ENCODE measurements at places on chromosomes 7 and 10. TPM values are rescaled to one million over a fixed set of nuclear protein-coding genes. Genes with fewer than 3 reads are reported as not detected.

Gene SORCS1
- 27.0 TPM for polyA plus RNA-seq

Gene NKX2-3
- polyA plus RNA-seq, result not detected

Gene SCIN
- polyA plus RNA-seq, result not detected

Gene GBX1
- polyA plus RNA-seq, result not detected

Gene CRYGN
- polyA plus RNA-seq, result not detected

Gene CYP3A7
- polyA plus RNA-seq, result not detected

Gene SLC13A4
- polyA plus RNA-seq, result 1.4 TPM

Gene POLR2J
- 42.6 TPM for polyA plus RNA-seq

Gene NOS3
- polyA plus RNA-seq, result not detected

Gene MYH16
- not detected for polyA plus RNA-seq

Gene PON3
- polyA plus RNA-seq, result not detected

Gene NKX6-2
- 0.30 TPM for polyA plus RNA-seq

Gene CDHR3
- polyA plus RNA-seq, result 2.9 TPM

Gene KCND2
- polyA plus RNA-seq, result 11.0 TPM

Gene HABP2
- polyA plus RNA-seq, result not detected

Gene VPS37D
- polyA plus RNA-seq, result 56.3 TPM

Gene FXYD4
- polyA plus RNA-seq, result not detected

All from neural cell (in vitro differentiated cells).